ENCODE measurements at places on chromosomes 6 and 20.
A peak's percentile ranks its signal among the peaks of the same experiment; 100 is the strongest.

DNA sequence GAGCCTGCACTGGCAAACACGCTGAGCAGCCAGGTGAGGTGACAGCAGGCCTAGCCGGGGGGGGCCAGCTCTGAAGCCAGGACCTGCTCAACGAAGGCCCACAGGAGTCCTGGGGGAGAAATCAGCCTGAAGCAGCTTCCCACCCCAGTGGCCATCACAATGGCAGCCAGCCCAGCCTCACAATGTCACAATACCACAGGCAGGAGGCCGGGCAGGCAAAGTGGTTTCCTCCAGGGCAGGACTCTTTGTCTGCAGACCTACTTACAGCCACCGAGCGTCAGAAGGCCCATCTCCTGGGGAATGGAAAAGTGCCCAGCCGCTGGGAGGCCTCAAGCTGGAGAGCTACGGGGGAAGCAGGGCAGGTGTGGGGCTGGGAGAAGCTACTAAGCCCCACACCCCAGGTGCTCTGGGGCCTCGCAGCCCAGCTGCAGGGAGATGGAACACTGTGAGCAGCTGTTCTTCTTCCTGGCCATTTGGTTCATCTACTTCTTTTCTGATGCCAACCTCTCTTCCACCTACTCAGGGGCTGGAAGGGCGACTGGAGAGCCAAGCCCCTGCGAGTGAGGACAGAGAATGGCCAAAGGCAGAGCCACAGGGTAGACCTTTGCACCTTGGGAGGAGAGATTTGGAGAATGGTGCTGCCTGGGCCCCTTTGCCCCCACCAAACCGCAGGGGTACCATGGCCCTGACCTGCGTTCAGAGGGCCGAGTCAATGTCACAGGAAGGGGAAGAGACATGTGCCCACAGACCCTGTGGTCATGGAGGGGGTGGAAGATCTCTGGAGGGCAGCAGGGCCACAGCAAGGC lies 22.3 kb upstream of the AVP start:
- ATAC-seq: no peak

DNA sequence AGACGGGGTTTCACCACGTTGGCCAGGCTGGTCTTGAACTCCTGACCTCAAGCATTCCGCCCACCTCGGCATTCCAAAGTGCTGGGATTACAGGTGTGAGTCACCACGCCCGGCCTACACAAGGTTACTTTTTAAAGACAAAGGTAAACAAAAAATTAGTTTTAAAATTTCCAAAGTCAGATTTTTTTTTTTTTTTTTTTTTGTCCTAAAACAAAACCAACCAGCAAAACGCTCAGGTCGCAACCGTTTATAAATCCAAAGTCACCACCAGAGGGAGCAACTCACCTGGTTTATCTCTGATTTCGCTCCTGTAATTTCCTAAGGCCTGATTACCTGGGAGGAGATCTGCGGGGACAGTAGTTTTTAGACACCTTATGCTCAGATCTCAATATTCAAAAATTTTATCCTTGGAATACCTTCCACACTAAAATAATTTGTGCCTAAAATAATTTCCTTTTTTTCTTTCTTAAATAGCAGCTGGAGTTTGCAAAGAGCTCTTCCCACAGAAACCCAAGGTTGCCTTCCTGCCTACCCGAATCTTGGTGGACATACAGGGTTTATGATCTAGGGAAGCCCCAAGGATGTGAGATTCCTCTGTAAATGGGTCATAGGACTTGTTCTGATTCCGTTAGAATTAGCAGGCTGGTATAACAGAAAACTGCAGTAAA lies 19.8 kb upstream of the TREM1 start:
- no peak for ATAC-seq

GRCh38 chr6:166346965-166347364 lies 4.6 kb upstream of the SFT2D1 start:
- no peak for ATAC-seq

DNA sequence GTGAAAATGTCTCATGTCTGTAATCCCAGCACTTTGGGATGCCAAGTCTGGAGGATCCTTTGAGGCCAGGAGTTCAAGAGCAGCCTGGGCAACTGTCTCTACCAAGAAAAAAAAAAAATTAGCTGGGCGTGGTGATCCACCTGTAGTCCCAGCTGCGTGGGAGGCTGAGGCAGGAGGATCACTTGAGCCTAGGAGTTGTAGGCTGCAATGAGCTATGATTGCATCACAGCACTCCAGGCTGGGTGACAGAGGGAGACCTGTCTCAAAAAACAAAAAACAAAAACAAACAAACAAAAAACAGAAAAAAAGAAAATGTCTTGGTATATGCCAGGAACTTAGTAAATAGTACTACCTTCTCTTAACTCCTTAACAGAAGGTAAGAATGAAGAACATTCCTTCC lies 31.4 kb upstream of the TMEM14A start:
- no peak for ATAC-seq

DNA sequence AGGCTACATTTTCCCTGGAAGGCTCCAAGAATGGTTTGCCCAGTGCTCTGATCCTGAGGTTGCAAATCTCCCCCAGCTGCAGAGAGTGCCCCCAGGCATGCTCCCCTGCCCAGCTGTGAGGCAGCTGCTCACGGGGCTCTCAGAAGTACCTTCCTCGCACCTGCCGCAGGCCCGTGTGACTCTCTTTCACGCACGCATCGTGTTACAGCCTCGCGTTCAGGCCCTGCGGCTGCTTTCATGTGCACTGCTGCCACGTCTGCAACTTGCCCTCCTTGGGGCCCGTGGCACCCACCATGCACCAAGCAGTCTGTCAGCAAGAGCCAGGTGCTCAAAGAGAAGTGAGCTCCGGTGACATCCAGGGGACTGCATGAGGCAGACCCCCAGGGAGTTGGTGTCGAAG lies 28.6 kb upstream of the SPO11 start:
- no peak for ATAC-seq

DNA sequence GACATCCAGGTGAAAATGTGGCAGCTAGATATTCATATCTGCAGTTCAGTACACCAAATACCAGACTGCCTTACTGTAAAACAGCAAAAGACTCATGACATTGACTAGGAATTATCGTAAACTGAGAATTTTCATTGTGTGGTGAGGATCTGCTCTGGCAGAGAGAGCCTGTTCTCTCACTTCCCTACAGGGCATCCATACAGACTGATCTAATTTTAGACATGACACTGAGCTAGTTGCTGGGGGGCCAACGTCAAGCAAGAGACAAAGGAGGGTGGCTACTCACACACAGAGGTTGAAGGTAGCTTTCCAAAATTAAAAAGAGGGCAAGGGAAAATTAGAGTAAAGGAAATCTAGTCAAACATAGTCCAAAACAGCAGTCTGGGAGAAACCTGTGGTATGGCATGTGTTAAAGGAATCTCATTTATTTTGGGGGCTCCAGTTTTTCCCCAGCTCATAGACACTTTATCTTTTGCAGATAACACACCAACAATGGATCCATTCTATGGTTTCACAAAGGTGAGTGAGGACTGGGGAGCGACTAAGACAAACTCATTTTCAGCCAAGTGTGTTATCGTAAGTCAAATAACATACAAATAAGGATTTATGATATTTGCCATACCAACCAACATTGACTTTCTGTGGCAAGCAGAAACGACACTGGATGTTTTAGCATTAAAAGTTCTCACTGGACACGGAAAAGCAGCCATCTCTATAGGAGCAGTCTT lies 36.6 kb upstream of the NHSL1 start:
- no peak for ATAC-seq

- ATAC-seq: no peak
Measured at GRCh38 chr6:111803804-111804203, 69.4 kb downstream of the FYN start.

DNA sequence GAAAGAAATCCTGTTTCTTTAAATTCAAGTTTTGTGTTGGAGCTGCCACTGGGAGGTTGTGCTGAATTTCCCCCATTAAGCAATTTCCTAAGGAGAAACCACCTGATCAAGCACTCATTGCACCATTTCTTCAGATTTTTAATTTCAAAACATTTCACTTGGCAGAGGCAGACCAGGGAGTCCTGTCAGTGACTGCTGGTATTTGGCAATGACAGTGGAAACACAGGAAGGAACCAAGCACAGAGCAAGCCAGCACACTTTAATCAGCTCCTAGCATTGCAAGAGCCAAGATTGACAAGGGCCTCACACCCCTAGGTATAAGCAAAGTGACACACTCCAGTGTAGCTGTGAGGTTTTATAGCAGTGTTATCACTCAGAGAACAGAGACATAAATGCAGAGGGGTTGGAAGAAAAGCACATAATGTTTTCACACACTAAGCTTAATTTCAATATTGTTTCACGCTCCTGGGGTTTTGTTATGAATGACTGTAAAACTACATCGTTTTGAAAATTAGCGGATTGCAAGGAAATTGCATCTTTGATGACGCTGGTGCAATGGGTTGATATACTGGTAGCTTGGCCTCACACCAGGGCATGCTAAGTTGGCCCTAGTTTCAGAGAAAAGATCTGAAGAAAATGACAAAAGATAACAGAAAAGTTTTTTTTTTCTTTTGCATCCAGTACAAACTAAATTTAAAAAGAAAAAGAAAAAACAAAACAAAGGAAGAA lies 768.4 kb downstream of the TFAP2A start:
- ATAC-seq: peak; percentile 20

- no peak for ATAC-seq
Measured at GRCh38 chr6:15444081-15444731, 198.3 kb downstream of the JARID2 start.

DNA sequence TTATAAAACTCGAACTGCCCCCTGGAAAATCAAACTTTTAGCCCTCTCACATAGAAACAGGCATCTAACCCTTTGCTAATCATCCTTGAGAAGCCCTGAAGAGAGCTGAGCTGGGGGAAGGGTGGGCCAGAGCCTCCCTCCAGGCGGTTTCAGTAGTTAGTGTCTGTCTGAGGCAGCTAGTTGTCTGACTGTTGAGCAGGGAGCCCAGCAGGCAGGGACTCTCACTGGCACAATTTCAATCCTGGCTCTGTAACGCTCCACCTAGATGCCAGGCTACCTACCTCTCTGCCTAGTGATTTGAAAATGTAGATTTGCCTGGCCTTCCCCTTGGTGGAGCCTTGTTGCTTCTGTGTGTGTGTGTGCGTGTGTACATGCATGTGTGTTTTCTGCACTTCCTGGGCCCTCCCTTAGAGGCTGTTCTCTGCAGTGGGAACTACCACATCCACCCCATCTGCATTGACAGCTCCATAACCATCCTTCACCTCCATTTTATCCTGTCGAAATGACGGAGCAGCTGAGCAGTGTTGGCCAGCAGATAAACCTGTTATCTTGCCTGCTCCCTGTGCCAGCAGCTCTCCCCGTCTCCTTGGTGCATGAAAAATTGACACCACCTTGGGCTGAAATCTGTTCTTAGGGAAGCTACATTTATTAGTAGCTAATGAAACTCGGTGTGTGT lies 69.6 kb upstream of the VSTM2L start:
- no peak for ATAC-seq

GRCh38 chr6:131660195-131660594 lies 23.1 kb downstream of the ENPP3 start:
- ATAC-seq: peak; percentile 43

- no peak for ATAC-seq
Measured at GRCh38 chr6:16095180-16095579, 33.7 kb upstream of the MYLIP start.

DNA sequence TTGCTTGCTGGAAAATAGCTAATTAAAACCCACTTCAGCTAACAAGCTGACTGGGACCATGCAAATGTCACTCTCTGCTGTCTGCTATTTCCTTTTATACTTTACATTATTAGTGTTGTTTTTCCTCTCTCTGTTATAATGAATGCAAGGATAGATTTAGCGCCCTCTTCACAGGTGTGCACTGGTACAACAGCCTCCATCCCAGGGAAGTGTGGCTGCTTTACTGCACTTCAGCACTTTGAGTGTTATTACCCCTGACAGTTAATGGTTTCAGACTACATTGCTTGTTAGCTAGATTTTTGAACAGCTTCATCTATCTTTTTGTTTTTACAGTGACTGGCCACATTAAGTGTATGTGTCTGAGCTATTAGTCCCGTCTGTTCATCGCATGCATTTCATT lies 405.7 kb downstream of the RNF144B start:
- ATAC-seq: no peak

GRCh38 chr6:166454692-166455515 lies 72.2 kb upstream of the MPC1 start:
- ATAC-seq: no peak

GRCh38 chr20:2619961-2620595 lies 32.4 kb upstream of the NOP56 start:
- no peak for ATAC-seq

- peak; percentile 47 for ATAC-seq
Measured at GRCh38 chr6:14085176-14085787, 32.3 kb upstream of the CD83 start.

DNA sequence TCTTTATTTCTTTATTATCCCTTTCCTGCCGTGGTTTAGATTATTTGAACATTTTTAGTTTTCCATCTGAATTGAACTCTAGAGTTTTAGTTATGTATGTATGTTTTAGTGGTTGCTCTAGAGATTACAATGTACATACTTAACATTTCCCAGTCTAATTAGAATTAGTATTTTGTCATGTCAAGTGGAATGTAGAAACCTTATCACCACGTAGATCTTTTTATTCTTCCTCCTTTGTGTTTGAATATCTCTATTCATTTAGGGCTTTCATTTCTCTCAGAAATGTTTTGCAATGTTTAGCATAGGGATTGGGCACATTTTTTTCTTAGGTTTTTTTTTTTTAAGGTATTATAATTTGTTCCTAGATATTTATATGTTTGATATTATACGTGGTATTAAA lies 73.1 kb upstream of the EZR start:
- no peak for ATAC-seq

DNA sequence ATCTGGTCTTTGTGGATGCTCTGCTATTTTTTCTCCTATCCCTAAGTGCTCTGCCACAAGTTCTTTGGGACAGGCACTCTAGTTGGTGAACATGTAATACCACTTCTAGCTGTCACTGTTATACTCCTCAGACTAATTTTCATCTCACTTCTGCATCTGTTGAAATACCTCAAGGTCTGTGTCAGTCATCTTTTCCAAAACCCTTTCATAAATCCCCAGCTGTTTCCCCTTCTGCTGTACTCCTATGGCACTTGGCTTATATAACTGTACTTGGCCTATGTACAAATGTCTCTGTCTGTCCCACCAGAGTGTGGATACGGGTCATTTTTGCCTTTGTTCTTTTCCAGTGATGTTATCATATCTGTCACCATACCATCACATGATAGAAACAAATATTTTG lies 124.2 kb downstream of the FHL5 start:
- no peak for ATAC-seq

- ATAC-seq: no peak
Measured at GRCh38 chr6:122872311-122872710, 83.3 kb downstream of the SMPDL3A start.
